ENCODE measurements at places on chromosomes 6 and 20.

DNA sequence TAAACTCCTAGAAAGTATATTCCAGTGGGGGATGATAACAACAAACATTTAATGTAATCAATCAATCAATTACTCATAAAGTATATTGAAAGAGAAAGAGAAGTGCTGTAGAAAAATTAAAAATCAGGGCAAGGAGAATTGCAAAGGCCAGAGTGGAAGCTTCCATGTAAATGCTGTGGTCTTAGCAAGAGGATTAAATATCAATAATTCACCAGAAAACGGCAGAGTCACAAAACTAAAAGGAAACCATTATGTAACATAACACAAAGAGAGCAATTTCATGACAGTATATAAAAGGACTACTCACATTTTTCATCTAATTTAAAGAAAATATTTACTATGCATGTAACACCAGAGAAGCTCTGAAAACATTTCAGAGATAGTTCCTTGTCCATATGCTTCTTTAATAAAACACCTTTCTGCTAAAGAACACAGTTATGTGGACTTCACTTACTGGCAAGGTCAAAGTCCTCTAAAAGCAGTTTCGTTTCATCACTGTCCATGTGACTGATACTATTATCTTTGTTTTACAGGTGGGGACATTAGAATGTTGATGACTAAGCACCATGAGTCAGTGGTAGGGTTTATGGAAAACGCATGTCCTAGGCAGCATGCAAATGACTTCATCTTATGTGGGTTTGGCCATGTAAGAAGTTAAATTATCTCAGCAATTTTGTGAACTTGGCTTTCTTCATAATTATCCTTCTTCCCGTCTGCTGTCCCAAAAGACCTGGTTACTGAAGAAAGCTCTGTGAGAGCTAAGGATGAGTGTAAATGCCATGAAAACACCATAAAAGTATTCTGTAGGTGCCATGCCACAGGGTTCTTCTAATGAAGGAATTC is 185.8 kb upstream of the TENT5A start:
- DNase-seq, result no peak

DNA sequence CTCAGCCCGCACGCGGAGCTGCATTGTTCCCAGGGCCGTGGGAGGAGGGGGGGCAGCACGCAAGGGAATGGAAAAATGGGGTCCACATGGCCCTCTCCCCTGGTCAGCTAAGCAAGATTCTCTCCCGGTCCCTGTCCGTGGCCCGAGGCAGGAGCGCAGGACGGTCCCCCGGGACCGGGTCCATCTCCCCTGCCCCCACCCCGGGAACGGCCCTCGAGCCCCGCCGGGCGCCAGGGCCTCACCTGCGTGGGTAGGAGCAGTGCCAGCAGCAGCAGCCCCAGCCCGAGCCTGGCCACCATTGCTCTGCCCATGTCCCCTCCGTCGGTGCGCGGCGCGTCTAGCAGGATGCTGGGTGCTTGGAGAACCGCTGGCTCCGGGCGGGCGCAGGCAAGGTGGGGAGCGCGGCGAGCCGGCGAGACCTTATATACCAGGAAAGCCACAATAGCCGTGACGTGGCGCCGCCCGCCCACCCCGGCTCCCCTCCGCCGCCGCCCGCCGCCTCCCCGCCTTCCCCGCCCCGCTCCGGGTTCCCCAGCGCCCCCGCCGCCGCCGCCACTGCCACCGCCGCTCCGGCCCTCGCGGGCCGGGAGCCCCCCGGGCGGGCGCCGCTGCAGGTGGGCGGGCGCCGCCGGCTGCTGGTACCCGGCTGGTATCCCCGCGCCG is at the start of gene CD24:
CD24 (minus strand) TSS at position 394 of the 663 bp plus-strand sequence; CDS start at position 311, 83 bp downstream.
- DNase-seq, result no peak

- DNase-seq, result no peak
These were observed 158.5 kb downstream of the ID4 start for GRCh38 chr6:19995575-19996257.

GRCh38 chr6:136378888-136379287 is 89.2 kb upstream of the BCLAF1 start:
- no peak for DNase-seq

DNA sequence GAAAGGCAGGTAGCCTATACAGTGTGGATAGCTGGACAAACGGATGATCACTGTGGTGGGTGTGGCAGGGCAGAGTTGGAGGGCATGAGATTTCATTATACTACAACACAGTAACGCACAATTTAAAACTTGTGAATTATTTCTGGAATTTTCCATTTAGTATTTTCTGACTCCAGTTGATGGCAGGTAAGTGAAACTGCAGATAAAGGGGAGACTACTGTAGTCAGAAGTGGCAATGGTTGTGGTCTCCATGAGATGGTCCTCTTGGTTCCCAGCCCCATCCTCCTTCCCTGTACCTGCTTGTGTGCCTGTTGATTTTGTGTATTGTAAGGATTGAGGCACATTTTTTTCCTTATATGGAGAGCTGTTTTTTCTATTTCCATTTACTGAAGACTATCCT is 22.5 kb upstream of the SCAF8 start:
- DNase-seq, result no peak

GRCh38 chr6:139388384-139388783 is 13.9 kb upstream of the CITED2 start:
- DNase-seq, result no peak

DNA sequence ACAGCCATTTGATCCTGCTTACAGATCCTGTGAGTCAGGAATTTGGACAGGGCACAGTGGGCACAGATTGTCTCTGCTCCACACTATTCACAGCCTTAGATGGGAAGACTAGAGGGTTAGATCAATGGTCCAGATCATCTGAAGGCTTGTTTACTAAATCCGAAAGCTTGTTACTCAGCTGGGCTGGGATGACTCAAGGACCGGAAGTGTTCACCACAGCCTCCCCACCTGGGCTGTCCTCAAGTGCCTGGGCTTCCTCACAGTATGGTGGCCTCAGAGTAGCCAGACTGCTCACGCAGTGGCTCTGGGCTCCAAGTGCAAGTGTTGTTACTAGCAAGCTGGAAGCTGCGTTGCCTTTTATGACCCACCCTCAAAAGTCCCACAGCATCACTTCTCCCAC is 75.4 kb upstream of the INSM1 start:
- no peak for DNase-seq

GRCh38 chr6:27544612-27545260 is 71.8 kb upstream of the ZNF184 start:
- DNase-seq, result no peak

DNA sequence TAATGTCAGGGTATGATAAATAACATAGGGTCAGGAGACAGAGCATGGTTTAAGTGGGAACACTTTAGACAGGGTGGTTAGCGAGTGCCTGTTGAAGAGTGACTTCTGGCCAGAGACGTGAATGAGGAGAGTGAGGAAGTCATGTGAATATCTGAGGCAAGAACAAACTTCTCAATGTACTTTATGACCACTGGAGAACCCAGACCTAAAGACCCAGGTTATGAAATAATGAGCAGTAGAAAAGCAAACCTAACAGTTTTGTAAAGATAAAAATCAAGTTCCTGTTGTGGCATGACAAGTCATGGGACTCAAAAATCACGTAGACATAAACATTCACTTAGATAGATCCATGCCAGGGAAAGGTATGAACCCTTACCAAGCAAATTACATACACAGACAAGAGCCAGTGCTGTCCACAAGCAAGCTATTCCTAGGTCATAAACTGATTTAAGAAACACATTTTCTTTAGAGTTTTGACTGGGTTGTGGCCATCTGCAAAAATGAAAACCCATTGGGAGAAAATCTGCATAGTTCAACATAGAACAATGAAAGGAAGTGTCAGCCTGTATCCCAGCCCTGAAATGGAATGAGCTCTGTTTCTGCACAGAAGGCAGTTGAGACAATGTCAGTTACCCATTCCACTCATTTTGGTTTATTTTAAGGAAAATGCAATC is 2.2 kb upstream of the MYCT1 start:
- no peak for DNase-seq

DNA sequence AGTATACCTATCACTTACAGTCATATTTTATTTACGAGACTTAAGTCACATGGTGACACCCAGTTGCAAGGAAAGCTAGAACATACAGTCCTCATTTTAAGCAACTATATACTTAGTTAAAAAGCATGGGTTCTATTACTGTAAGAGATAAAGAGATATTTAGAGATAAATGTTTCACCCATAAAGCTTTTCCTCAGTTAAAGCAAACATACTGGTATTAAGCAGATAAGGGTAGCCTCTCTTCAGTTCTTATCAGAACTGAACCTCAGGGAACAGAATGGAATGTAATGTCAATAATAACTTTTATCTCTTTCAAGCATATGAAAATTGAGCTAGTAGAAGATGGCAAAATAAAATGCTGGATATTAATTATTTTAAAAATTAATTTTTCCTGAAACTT is 9.9 kb upstream of the ASCC3 start:
- no peak for DNase-seq

DNA sequence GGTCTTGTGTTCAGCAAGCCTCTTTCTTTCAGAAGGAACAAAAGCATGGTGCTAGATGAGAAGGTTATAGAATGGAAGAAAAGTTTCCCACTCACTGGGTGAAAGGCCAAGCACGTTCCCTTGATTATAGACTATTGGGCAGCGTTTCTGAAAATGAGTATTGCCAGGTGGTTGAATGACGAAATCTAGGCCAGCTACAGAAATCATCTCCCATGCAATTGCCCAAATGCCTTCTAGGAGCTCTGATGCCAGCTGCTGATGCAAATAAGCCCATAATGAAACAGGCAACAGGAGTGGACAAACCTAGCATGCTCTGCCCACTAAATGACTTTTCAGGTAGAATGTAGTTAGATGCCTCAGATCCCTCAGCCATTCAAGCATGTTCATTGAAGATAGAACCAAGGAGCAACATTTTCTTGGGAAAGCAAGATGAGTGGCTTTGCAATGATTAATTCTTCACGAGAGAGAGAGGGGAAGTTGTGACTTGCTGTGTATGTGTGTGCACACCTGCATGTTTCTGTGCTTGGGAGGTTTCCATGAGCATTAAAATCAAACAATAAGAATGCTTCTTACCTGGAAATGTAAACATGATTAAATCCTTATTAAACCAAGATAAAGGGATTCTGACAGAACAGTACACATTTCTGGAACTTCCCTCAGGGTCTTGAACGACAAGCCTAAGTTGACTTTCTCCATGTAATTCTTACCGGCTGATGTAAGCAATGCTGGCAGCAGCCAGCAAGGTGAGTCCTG is 43.6 kb downstream of the ADTRP start:
- no peak for DNase-seq

GRCh38 chr6:1749041-1749440 is 139.3 kb downstream of the FOXC1 start:
- DNase-seq, result no peak

DNA sequence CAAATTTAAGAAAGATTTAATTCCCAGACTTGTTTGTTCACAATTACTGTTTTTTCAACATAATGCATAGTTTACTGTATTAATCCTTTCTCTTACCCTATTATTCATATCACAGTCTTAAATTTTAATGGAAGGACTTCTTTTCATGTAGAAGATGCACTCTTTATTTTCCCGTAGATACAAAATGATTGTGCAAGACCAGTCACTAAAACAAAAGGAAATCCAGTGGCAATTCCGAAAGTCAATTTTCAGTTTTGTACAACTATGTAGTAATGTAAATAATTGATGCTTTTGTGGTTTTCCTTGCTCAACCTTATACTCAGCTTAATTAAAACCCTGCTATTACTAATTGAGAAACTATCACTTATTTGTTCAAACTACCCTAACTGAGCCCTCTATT is 361.5 kb upstream of the PTCHD4 start:
- DNase-seq, result no peak

- DNase-seq, result no peak
These were observed 537.4 kb upstream of the CHD6 start for GRCh38 chr20:42155586-42155985.

DNA sequence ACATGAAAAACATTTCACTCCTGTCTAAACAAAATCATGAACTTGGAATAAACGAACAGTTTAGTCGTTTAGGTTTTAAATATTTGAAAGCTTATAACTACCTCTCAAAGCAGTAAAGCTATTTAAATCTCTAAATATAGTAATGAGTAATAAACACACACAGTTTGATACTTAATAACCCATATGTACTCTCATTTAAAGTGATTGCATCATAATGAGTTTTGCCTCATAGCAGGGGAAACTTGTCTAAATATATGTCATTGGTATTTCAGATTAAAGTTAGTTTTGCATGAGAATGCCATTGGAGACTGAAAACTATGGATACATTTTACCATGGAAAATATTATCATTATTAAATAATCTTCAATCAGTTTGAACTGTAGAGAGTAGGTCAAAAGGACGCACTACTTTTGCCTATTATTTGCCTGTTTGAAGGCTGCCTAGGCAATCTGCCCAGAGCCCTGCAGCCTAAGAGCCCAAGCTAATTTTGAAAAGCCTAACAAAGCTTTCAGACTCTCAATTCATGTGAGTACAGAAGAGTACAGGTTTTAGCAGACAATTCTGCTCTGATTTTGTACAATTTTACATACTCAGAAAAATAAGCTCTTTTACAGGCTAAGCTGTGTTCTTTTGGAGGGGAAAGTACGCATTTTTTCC is 632.8 kb downstream of the HACE1 start:
- no peak for DNase-seq

DNA sequence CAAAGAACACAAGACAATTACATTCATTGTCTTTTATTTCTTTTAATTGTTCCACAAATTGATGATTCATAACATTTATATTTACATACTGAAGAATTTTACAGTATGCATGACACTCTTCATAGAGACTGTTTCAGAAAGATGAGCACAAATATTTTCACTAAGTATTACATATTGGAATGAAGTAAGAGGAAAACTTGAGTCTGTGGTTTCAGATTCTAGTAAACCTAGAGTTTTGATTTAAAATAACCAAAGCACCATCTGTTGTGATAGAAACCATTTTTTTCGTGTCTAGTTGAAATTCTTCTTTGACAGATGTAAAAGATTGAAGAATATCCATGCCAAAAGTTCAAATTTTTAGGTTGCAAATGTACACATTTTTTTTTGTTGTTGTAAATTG is 32.1 kb upstream of the OPN5 start:
- DNase-seq, result no peak

DNA sequence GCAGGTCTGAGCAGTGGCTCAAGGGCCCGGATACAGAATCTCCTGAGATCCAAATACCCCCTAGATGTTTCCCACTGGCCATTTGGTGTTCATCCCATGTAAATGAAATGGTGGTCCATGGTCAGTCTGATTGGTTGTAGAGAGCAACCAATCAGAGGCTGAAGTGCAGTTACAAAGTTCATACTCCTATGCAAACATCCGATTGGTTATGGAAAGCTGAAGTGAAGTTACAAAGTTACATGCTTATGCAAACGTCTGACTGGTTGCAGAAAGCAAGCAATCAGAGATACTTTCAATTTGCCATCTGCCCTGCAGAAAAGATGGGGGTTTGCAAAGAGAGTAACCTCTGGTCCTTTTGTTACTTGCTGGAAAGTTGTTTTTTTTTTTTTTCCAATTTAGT is 313.6 kb downstream of the CDKAL1 start:
- no peak for DNase-seq

- DNase-seq, result no peak
These were observed 19.2 kb upstream of the ZSCAN16 start for GRCh38 chr6:28105245-28105639.

GRCh38 chr6:125312478-125312877 is 10.7 kb upstream of the HDDC2 start:
- no peak for DNase-seq

DNA sequence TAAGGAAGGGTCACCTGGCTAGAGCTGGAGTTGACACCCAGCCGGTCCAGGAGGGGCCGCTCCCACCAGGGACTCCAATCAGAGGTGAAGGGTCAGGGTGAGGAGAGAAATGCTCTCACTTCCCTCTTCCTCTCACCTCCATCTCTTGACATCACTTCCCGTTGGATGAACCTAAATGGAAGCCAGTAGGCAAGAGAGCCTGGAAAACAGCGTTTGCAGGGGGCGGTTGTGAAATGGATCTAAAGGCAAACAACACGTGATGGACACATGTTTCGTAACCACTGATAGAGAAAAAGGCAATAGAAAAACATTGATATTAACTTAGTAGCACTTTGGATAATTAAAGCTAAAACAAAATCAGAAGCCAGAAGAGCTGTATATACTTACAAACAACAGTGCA is 105.6 kb upstream of the FOXA2 start:
- no peak for DNase-seq
